Cerebellar nuclear complex (tissue), 1 donor: ENCODE measurements at places on chromosomes 6 and 20.

DNA sequence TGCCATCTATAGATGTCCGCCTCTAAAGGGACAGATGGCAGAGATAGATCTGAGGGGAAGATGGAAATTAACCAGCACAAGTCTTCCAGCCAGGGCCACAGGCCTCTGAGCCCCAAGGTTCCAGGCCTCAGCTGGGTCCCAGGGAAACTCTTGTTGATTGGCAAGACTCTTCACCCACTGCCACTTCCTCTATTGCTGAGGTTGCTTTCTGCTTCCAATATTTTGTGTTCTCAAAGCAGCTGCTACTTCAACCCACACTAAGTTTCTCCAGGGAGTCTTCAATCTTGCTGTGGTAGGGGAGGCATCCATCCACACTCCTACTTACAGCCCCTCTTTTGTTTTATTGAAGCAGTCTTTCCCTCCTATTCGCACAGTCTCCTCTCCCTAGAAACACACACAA is 36.4 kb upstream of the SASH1 start:
- DNase-seq, result no peak

DNA sequence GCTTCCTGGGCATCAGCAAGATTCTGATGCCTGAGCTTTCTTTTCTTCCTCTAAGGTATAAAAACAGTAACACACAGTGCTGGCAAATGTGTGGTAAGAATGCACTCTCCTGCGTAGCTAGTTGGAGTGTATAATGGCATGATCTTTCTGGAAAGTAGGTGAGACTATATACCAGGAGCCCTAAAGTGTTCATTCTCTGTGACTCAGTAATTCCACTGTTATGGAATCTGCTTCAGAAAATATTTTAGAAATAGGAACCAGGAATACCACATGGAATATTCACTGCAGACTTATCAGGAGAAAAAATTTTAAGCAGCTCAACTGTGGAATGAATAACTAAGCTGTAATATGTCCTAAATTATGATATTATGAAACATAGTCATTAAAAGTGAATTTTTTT is 16.9 kb upstream of the CSE1L start:
- no peak for DNase-seq

GRCh38 chr6:11042025-11042749 is 1.9 kb downstream of the ELOVL2 start:
- no peak for DNase-seq

- DNase-seq, result no peak
Observed at GRCh38 chr20:5947276-5947675, 3.1 kb downstream of the TRMT6 start.

DNA sequence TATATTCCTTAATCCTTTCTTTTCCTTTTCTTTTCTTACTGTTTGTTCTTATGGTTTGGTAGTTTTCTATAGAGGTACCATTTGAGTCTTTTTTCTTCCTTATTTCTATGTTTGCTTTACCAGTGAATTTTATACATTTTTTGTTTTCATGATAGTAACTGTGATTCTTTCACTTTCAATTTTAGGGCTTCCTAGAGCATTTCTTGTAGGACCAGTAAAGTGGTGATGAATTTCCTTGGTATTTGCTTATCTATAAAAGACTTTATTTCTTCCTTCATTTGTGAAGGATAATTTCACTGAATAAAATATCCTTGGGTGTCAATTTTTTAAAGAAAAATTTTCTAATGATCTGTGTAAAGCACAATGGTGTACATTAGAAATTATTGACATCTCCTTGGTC is 637.4 kb downstream of the CD109 start:
- no peak for DNase-seq

DNA sequence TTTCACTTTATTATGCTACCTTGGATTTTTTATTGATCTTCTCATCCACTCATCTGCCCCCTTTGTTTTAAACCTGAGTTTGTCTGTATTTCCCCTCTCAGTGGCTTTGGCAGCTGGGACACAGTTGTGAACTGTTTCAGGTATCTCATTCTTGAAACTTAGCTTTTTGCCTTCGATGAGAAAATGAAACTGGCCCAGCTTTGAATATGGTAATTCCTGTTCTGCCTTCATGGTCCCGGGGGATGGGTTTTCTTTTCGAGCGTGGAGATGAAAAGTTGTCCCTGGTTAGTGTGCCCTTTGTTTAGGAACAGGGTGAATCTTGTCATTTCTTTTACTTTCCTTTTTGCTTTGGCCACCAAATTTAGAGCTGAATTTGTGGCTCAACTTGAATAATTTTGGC is 25.6 kb downstream of the DHX35 start:
- no peak for DNase-seq

- no peak for DNase-seq
Observed at GRCh38 chr6:143406673-143407072, 43.8 kb downstream of the ADAT2 start.

DNA sequence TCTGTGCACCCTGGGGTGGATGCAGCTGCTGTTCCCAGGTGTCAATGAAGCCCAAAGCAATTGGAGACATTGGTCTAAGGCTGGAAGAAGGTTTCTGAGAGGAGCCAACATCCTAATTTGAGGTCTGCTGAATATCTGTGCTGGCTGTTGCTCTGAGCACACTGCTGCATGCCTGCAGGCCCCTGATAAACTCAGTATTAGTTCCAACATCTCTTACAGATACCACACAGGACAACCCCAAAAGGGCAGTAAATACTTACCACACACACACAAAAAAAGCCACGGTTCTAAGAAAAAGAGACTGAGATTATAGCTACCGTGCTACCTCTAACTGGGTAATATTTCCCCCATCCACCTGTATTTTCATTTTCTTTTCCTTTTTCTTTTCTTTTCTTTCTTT is 164.3 kb upstream of the SOX4 start:
- no peak for DNase-seq

- no peak for DNase-seq
Observed at GRCh38 chr6:1337791-1338190, 25.9 kb downstream of the FOXQ1 start.

DNA sequence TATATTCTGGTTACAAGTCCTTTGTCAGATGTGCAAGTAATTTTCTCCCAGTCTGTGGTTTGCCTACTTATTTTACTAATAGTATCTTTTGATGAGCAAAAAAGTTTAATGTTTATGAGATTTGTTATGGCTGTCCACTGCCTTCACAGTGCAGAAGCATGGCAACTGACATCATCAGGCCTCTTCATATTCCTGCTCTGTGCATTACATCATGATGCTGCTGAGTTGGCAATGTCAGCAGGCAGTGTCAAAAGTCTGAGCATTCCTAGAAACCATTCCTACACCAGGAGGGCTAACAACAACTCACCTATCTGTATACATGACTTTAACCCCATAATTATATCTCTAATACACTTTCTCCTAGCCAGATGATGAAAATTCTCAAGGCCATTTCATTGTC is 10.8 kb upstream of the OR2B2 start:
- no peak for DNase-seq

DNA sequence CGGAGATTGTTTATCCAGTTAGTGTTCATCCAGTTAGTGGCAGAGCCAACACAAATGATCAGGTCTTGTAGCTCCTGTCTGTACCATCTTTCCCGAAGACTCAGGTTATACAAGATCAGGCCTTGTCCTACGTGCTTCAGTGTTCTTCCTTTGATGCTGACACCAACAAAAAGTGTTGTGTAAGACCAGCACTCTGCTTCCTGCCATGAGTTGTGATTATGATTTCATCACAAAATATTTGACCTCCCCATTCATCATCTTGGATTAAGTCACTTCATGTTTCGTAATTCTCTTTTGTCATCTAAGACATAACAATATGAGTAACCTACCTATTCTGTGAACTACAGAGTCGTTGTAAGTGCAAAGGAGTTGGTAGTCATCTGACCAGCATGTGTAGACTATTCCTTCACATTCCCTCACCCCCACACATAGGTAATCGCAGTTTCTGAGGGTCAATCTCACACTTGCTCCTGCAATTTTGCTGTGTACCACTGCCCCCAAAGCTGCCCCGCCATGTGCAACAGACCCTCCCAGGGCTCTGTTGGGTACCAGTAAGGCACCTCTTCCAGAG is 135.6 kb upstream of the SLC22A23 start:
- no peak for DNase-seq

DNA sequence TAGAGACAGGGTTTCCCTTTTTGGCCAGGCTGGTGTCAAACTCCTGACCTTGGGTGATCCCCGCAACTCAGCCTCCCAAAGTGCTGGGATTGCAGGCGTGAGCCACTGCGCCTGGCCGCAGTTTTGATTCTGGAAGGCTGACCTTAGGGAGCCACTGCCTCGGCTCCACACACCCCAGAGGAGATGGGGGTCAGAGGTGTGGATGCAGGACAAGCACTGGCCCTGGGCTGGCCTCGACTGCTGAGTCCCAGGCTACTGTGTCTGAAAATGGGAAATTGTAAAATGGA is 1.5 kb downstream of the ZBP1 start:
- DNase-seq, result no peak

DNA sequence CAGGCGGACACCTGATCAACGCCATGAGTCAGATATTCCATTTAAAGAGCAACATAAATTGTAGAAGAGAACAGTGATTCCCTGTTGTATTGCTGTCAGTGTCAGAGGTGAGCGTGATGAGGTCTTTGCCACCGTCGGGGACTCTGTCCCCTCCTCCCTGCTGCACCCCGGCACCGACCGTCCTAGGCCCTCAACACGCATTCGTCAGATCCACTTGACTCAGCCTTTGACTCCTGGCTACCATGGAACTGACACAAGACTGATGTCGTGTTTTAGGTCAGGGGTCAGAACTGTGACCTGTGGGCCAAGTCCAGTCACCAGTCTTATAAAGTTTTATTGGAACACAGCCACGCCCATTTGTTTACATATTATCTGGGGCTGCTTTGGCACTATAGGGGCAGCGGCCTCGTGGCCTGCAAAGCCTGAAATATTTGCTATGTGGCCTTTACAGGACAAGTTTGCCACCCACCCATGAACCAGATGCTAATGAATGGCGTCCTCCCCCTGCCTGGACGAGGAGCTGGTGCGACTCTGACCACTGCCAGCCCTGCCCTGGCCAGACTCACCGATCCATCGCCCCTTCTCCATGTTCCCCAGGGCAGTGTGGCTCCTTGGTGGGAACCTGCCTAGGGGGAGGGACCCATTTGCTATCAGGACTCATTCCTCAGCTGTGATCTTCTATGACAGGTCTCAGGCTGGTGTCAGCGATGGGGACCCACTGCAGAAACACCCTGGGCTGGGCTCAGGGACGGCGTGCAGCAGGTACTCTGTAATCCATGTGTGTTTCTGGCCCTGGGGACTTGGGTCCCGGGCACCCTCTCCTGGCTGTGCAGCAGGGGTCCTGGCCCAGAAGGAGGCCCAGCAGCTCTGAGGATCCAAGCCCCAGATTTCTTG is 37.5 kb upstream of the PHACTR3 start:
- no peak for DNase-seq
